NCI-H1436 treated with DMSO at 0.1 percent for 48 hours (cell line): ENCODE measurements at places on chromosomes 16 and 17.

- DNase-seq: no peak
Observed at GRCh38 chr16:79278506-79278905, 322.0 kb downstream of the MAF start.

- no peak for DNase-seq
Observed at GRCh38 chr17:77399319-77399957, 258.7 kb downstream of the SEC14L1 start.

DNA sequence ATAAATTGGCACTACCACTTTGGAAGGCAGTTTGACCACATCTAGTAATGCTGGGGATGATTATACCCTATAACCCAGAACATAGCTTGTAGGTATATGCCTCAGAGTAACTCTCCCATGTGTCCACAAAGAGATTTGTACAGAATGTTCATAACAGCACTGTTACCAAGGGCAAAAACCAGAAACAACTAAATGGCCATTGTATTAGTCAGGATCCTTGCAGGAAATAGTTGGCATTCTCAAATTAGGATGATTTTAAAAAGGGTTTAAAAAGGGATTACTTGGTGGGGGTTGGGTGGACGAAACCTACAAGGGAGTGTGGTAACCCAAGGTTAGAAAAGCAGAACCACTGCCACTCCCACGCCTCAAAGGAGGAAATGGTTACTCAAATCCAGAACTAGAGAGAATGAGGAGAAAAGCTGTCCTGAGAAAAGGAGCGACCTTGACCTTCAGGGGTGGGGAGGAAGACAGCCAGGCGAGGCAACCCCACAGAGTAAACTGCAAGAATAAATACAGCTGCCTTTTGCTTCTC lies 2.1 kb downstream of the CPPED1 start:
- DNase-seq: no peak

DNA sequence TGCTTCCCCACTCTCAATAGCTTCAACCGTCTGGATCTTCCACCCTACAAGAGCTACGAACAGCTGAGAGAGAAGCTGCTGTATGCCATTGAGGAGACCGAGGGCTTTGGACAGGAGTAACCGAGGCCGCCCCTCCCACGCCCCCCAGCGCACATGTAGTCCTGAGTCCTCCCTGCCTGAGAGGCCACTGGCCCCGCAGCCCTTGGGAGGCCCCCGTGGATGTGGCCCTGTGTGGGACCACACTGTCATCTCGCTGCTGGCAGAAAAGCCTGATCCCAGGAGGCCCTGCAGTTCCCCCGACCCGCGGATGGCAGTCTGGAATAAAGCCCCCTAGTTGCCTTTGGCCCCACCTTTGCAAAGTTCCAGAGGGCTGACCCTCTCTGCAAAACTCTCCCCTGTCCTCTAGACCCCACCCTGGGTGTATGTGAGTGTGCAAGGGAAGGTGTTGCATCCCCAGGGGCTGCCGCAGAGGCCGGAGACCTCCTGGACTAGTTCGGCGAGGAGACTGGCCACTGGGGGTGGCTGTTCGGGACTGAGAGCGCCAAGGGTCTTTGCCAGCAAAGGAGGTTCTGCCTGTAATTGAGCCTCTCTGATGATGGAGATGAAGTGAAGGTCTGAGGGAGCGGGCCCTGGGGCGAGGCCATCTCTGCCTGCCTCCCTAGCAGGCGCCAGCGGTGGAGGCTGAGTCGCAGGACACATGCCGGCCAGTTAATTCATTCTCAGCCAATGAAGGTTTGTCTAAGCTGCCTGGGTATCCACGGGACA lies 11.1 kb upstream of the CLEC18A start:
- no peak for DNase-seq

GRCh38 chr16:51355875-51356274 lies 204.8 kb upstream of the SALL1 start:
- DNase-seq: no peak

DNA sequence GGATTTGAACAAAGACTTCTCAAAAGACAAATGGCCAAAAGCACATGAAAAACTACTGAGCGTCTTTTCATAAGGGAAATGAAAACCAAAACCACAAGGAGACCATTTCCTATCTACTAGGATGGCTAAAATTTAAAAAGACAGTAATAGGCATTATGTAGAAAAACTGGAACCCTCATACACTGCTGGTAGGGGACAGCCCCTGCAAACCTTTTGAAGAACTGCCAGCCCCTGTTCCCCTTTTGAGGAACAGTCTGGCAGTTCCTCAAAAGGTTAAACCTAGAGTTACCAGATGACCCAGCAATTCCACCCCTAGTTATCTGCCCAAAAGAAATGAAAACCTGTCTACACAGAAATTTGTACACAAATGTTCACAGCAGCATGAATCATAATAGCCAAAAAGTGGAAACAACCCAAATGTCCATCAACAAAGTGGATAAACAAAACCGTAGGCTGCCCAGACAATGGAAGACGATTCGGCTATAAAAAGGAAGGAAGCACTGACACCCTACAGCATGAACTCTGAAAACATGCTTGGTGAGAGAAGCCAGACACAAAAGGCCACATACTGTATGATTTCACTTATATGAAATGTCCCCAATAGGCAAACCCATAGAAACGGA lies 22.9 kb downstream of the CDIP1 start:
- no peak for DNase-seq

DNA sequence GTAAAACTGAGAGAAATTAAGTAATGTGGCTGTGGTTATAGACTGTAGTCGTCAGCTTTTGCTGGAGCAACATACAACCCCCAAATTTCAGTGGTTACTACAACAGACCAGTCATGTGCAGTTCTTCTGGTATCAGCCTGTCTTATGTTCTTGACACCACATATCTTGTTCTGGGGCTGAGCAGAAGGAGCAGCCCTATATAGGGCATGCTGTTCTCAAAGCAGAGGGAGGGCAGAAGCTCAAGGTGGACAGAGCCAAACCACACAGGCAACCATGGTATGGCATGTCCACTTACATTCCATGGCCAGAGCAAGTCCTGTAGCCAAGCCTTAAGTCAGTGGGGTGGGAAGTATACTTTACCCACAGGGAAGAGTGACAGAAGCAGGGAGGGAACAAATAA lies 7.7 kb downstream of the PRKAR1A start:
- no peak for DNase-seq

GRCh38 chr17:27845264-27846041 lies 45.1 kb upstream of the NOS2 start:
- DNase-seq: no peak

DNA sequence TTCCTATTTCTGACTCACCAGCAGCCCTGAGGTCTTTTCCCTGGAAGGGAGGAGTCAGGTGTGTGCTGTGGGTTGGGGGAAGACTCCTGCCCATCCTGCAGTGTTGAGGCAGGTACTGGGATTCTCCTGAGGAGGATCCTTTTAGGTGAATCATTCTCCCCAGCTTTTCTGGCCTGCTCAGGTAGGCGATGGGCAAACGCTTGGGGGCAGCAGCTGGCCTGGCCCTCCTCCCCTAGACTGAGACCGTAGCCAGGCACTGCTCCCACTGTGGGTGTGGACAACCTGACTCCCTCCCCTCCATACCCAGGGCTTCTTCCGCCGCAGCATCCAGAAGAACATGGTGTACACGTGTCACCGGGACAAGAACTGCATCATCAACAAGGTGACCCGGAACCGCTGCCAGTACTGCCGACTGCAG lies 15.1 kb downstream of the GJD3 start:
- DNase-seq: no peak

DNA sequence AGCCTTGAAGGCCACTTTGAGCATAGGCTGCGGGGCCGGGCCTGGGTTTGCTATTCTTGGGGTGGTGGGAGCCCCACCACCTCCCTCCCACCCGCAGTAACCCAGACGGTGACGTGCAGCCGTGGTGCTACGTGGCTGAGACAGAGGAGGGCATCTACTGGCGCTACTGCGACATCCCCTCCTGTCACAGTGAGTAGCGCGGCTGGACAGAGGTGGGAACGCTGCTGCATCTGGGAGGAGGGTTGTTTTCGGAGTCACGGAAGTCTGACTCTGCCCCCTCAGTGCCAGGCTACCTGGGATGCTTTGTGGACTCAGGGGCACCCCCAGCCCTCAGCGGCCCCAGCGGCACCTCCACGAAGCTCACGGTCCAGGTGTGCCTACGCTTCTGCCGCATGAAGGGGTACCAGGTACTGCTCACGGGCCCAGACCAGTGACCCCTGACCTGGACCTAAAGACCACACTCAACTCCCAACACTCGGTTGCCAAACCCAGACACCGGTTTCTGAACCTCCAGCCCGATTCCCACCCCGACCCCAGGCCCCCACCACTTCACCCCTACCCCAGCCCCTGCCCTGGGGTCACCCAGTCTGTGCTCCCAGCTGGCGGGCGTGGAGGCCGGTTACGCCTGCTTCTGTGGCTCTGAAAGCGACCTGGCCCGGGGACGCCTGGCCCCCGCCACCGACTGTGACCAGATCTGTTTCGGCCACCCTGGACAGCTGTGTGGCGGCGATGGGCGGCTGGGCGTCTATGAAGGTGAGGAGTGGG lies 2.1 kb downstream of the KREMEN2 start:
- DNase-seq: no peak

DNA sequence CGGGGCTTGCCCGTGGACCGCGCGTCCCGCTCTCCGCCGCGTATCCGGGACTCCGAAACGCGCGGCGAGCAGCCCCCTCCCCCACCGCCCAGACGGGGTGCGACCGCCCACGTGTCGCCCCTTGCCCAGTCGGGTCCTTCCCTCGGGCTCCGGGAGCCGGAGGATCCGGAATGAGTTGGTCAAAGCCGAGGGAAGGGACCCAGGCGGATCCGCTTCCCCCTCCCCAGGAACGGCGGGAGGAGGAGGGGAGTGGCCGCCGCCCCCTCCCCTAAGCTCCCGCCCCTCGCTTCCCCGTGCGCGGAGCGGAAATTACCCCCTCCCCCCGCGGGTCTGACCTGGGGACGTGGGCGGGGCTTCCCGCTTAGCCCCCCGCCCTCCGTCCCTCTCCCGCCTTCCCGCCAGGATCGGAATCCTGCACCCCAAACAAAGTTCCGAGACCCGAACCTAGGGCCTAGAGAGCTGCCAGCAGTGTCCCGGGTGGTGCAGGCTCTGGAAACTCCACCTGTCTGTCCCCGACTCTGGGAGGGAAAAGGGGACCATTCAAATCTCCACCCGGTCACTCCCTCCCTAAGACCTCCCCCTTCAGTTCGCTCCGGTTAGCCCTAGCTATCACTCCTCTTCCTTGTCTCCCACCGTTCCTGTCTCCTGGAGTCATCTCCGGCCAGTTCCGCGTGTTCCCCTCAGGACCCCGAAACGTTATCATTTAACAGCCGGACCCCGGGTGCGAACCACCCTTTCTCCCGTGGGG lies 1.0 kb upstream of the IGF2BP1 start:
- DNase-seq: no peak

- DNase-seq: no peak
Observed at GRCh38 chr17:14510136-14510535, 209.3 kb downstream of the HS3ST3B1 start.

- DNase-seq: no peak
Observed at GRCh38 chr17:10314329-10314728, 58.5 kb downstream of the MYH13 start.

- no peak for DNase-seq
Observed at GRCh38 chr16:3690980-3691720, 26.2 kb downstream of the TRAP1 start.

- no peak for DNase-seq
Observed at GRCh38 chr16:83906683-83907082, 7.8 kb downstream of the MLYCD start.

DNA sequence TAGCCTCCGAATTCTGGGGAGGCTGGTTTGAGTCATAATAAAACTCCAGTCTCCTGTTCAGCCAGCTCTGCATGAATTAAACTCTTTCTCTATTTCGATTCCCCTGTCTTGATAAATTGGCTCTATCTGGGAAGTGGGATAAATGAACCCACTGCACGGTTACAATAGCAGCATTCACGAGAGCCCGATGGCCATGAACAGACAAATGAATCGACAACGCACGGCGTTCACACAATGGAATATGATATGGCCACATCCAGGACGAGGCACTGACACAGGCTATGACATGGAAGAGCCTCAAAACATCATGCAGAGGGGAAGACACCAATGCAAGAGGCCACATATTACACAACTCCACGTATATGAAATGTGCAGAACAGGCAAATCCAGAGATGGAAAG lies 5.6 kb upstream of the CARD14 start:
- DNase-seq: no peak

- DNase-seq: no peak
Observed at GRCh38 chr16:83248735-83249463, 558.9 kb upstream of the HSBP1 start.

DNA sequence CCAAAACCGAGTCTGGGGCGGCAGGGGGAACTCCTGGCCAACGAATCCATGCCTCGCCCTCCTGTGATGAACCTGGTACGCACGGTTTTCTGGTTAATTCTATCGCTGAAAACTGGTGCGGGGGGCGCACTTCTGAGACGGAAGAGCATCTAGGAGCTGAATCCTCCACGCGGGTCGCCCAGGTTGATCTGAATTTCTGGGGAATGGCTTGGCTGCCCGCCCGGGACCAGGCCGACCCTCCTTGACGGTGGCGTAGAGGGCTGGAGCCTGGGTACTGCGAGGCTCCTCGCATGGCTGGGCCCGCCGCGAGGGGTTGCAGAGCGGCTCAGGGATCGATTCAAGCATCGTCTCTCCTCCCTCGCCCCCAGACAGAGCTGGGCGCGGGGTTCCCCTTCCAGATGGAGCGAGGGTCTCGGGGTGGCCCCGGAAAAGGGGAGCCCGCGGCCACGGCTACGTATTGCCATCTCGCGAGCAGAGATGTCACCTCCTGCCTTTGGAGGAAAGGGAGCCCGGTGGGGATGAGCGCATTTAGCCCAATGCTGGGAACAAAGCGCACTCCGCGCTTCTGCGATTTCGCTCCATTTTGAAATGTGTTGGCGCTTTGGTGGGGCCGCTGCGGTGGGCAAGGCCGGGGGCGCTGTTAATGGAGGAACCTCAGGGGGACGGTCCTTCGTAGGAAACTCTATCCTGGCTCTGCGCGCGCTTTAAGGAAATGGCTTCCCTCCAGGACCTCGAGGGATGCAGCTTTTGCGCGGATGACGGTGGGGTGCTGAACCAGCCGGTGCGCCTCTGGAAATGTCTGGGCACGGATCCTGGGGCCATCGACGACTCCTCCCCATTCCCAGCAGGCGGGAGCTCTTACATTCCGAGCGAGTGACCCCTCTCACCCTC lies 2.7 kb downstream of the MAPT start:
- no peak for DNase-seq

GRCh38 chr16:75555213-75555706 lies 792 bp downstream of the TMEM231 start:
- no peak for DNase-seq

- no peak for DNase-seq
Observed at GRCh38 chr16:49484451-49484849, 110.8 kb downstream of the C16orf78 start.

DNA sequence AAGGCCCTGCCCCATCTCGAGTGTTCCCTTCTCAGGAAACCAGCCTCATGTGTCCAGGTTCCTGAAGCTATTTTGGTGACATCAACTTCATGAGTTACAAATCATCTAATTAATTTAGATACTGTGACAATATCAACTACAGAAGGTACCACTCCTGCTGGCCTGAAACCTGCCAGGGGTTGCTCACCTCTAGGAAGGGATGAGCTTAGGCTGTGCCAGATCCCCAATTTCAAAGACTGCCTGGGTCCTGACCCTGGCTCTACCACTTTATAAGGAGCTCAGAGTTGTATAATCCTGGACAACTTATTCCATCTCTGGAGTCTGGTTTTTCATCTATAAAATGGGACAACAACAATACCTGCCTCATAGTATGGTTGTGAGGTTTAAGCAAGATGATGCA lies 5.2 kb downstream of the C16orf78 start:
- DNase-seq: no peak
